ENCODE measurements at places on chromosomes 3 and 15.

DNA sequence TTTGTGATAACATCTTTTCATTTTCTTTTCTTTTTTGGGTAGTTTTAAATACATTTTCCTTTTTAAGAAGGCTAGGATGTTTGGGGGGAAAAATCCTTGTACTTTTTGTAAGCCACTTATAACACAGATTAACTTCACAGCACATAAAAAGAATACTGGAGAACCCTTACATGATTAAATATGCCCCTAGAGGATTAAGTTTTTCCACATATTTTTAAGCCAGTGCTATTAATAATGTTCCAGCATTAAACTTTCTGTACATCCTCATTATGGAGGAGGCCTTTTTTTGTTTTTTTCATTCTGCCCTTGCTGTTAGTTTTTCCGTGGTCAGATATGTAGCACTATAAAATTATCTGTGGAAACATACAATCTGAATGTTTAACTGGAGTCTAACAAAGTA lies 147.9 kb downstream of the ATG7 start:
- DNase-seq = no peak

- no peak for DNase-seq
Observed at GRCh38 chr3:185693985-185694653, 108.0 kb downstream of the SENP2 start.

GRCh38 chr15:63332367-63333124 lies 49.1 kb downstream of the CA12 start:
- no peak for DNase-seq

GRCh38 chr3:71701251-71701762 lies 23.9 kb downstream of the EIF4E3 start:
- no peak for DNase-seq

GRCh38 chr3:49296781-49297411 lies 19.9 kb upstream of the C3orf62 start:
- DNase-seq = no peak

DNA sequence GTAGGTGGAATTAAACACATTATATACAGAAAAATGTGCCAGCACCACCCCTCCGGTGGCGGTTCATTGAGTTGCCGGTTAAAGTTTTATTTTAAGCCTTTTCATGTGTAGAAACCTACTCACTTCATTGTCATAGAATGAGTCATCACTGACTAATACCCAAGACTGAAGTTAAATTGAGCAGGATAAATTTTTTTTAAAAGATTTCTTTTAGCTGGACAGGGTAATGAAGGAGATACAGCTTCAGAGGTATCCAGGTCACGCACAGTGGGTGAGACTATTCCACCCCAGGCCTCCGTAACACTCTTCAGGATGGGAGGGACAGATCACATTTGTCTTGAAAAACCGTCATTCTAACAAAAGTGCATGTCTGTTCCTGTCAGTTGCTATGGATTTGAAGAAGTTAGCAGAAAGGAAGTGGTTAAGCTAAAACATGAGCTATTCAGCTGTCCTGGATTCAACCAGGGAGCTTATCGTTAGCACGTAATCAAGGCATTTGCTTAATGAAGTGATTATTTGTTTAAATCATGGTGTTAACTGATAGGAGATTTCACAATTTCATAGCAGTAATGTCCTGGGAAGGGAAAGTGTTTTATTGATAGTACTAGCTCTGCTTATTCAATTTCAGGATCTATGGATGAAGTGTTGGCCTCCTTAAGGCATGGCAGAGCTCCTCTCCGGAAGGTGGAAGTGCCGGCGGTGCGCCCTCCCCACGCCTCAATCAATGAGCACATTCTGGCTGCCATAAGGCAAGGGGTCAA lies 23.4 kb downstream of the WHAMM start:
- DNase-seq = no peak

DNA sequence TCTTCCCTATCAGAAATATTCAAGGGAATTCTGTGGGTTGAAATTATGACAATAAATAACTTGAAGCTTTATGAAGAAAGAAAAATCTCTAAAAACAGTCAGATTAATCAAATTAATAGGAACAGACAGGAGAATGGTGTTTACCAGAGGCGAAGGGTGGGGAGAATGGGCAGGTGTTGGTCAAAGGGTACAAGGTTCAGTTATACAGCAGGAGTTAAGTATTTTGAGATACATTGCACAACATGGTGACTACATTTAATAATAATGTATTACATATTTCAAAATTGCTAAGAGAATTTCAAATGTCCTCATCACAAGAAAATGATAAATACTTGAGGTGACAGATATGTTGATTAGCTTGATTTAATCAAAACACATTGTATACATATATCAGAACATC lies 18.6 kb downstream of the SPCS1 start:
- no peak for DNase-seq

GRCh38 chr3:86954226-86954625 lies 36.7 kb downstream of the VGLL3 start:
- no peak for DNase-seq
